ENCODE measurements at places on chromosomes 1 and 21. TPM values are rescaled to one million over a fixed set of nuclear protein-coding genes. Genes with fewer than 3 reads are reported as not detected.

Gene ZSCAN20
- 2.8 TPM for total RNA-seq

Gene CELA3B
- total RNA-seq: not detected

Gene FCRL5
- total RNA-seq: not detected

Gene IL23R
- total RNA-seq: 13.3 TPM

Gene PTCH2
- 1.3 TPM for total RNA-seq

Gene CD247
- total RNA-seq: 237 TPM

Gene MNDA
- total RNA-seq: not detected

Gene ZNF678
- 4.2 TPM for total RNA-seq

Gene SYT2
- total RNA-seq: not detected

Gene FAM163A
- not detected for total RNA-seq

Gene IGSF21
- not detected for total RNA-seq

Gene MPL
- total RNA-seq: not detected

Gene GNPAT
- total RNA-seq: 41.7 TPM

Gene MTARC2
- total RNA-seq: not detected

Gene TP73
- 1.4 TPM for total RNA-seq

Gene CACNA1E
- not detected for total RNA-seq

Gene CYYR1
- total RNA-seq: not detected

Gene LCE1C
- not detected for total RNA-seq

Gene LRRC7
- total RNA-seq: not detected

Gene ANGPTL7
- total RNA-seq: not detected

Gene TRABD2B
- not detected for total RNA-seq

Gene RCSD1
- total RNA-seq: 81.9 TPM

Gene GNG4
- total RNA-seq: 109 TPM

Gene KRTAP13-2
- total RNA-seq: not detected

Gene ZNF695
- total RNA-seq: 0.57 TPM

Gene YRDC
- total RNA-seq: 77.6 TPM

Gene UMODL1
- not detected for total RNA-seq

Gene EXTL1
- total RNA-seq: not detected

Gene C1orf53
- total RNA-seq: 1.3 TPM

Gene KPRP
- total RNA-seq: not detected
